T-cell (primary cell): ENCODE measurements at places on chromosomes 2 and 18. TPM values are rescaled to one million over a fixed set of nuclear protein-coding genes. Genes with fewer than 3 reads are reported as not detected.

LGALSL gene
- total RNA-seq, result 0.21 TPM

KCNG2 gene
- not detected for total RNA-seq

GRCh38 chr2:68172521-68172920 lies 14.8 kb downstream of the PNO1 start:
- no peak for DNase-seq

GRCh38 chr2:181462033-181462432 lies 4.8 kb downstream of the ITGA4 start:
- no peak for DNase-seq

DNA sequence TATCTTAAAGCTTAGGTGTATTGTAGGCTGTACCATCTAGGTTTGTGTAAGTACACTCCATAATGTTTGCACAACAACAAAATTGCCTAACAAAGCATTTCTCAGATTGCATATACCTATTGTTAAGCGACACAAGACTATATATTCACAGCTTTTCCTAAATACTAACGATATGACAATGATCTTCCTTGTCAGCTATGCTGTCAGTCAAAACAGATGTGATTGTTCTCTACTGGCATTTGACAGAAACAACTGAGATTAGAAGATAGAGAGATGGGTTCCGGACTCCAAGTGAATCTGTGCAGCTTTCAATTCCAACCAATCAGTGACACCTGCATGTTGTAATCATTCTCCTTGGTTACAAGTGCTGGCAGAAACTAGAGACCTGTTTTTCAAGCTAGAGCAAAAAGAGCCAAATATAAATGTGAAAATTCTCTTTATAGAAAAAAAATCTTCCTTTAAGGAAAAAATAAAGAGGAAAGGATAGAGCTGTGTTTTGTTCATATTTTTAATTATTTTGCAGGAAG lies 1232.3 kb upstream of the SLC39A10 start:
- no peak for DNase-seq
